ENCODE measurements at places on chromosomes 5 and 9.

GRCh38 chr9:36632892-36633291 lies 60.2 kb downstream of the MELK start:
- DNase-seq: no peak

GRCh38 chr5:2817031-2817603 lies 65.6 kb upstream of the IRX2 start:
- DNase-seq: no peak

DNA sequence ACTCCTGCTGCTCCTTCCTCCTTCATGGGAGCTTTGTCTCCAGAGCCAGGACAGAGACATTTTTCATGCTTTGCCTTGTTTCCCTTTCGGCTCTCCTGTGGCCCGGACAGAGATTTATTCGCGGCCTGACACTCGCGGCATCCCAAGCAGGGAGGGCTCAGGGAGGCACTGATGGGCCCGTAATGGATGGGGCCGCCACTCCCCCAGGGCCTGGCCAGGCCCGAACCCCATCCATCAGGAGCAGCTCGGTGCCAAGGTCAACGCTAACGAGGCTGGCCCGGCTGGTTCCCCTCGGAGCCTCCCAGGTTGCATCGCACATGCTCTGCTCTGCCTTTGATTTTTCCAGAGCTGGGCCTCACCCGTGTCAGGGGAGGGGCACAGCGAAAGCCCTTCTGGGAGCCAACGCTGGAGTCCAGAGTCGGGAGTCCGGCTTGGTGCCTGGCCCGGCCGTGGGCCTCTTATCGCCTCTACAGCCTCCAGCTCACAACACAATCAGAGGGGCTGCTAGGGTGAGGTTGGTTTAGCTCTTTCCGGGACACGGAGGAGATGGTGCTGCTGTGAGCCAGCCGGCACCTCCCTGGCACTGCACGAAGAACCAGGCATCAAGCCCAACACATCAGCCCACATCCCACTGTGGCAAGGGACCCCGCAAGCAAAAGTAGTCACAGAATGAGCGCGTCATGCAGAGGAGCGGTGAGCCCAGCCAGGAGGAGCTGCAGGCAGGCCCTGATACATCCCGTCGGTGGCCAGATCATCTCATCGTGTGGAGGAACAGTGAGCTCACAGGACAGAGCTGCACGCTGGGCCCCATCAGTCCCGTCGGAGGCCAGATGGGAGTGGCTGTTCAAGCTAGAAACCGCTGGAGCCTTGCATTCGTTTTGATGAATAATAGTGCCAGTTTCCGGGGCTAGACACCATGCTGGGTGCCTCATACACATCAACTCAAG lies 72.2 kb upstream of the BARHL1 start:
- DNase-seq: no peak

DNA sequence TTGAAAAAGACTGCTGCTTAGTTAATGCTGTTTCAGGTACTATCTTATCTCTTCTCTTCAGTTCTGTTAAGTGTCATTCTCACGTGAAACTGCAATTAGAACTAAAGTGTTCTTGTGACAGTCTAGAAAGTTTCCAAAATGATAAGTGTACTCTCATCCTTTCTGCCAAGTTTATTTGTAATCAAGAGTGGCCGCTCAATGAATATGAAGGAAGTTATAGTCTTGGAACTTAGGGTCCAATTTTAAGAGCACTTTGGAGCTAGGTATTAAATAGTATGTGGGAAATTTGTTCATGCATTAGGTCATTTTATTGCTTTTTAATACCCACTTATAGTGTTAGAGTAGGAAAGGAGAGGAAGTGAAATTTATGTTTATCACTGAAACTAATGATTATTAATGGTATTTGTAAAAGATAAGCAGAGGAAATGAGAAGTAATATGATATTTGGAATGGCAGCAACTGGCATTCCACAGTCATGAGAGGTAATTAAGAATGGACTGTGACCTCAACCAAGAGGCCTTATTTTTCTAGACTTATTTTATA lies 20.4 kb downstream of the XRCC4 start:
- DNase-seq: no peak

DNA sequence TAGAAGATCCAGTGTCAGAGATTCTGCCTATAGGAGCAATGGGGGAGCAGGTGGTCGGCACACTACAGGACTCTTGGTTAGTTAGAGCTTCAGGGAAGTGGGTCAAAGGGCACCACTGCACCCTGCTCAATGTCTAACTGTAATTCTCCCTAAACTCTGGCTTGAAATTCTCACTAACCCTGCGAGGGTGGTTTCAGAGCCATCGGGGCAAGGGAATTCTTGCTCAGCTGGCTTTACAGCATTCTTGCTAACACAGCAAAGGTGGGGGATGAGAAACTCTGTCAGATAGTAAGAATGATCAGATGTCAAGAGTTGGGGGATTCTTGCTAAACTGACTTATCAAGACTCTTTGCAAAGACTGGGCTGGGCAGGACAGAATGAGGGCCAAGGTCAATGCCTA lies 4.7 kb upstream of the ZNF354C start:
- DNase-seq: no peak

GRCh38 chr9:21933281-21933680 lies 60.9 kb downstream of the CDKN2A start:
- no peak for DNase-seq

GRCh38 chr5:5288201-5288600 lies 134.3 kb upstream of the ICE1 start:
- no peak for DNase-seq

DNA sequence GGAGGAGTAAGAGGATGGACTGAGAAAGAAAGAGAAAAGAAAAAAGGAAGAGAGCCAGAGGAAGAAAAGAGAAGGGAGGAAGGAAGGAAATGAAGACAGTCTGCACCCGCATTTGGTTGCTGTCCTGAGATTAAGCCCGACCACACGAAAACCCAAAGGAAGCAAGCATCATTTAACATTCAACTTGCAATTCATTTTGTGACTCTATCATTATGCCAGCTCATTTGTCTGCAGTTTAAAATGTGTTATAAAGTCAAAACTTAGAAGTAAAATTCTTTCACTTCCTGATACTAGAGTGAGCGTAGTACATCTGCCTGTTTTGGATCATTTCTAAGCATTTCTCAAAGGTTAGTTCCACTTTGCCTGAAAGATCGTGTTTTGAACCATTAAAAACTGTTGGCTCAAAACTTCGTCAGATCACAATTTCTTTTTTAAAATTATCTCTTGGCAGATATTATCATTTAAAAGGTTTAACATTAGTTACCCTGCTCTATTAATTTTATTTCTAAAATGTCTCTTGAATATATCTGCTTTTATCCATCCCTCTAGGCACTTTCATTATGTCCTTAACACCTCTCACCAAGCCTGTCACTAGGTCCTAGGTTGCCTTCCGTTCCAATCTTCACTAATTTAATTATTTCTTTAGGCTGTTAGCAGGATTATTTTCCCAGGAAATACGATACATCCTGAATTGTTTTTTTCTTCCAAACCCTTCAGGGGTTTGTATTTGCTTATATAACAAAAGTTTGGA lies 240.9 kb downstream of the TLE4 start:
- no peak for DNase-seq

DNA sequence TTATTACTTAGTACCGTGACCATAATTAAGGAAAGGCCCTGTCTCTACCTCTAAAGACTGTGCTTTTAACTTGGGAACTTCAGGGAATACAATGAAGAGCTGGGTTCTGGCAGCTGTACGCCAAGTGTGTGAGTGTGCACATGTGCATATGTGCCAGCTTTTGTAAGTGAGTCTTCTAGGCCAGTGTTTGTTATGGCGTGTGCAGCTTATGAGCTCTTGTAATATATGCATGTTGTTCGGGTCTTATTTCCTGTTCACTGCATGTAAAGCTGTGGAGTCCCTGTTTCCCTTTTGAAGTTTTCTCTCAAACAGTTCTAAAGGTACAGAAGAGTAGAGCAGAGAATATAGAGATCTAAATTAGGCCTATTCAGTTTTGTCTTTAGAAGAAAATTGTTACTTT lies 30.5 kb downstream of the TGFBR1 start:
- no peak for DNase-seq

- DNase-seq: no peak
Measured at GRCh38 chr5:1460054-1460682, 14.9 kb upstream of the SLC6A3 start.

Measured in posterior cingulate gyrus (tissue), 11 donors.